CD4-positive, alpha-beta T cell (primary cell): ENCODE measurements at places on chromosomes 1 and 21.

DNA sequence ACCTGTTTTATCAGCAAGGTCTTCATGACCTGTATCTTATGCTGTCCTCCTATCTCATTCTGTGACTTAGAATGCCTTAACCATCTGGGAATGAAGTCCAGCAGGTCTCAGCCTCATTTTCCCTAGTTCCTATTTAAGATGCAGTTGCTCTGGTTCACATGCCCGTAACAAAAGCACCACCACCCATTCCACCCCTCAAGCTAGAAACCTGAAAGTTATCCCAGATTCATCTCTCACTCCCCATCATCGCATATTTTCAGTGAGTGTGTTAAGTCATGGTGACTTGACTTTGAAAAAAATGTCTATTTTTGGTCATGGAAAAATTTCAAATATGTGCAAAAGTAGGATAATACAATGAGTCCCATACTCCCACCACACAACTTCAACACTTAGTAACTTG, 11.7 kb downstream of the HMGN2 start:
- H3K27me3 ChIP-seq: no peaks in the 10 kb centered on the region
- no peak for DNase-seq
- no peaks in the 10 kb centered on the region for H3K4me1 ChIP-seq
- H3K4me3 ChIP-seq: no peak overlapping the region

DNA sequence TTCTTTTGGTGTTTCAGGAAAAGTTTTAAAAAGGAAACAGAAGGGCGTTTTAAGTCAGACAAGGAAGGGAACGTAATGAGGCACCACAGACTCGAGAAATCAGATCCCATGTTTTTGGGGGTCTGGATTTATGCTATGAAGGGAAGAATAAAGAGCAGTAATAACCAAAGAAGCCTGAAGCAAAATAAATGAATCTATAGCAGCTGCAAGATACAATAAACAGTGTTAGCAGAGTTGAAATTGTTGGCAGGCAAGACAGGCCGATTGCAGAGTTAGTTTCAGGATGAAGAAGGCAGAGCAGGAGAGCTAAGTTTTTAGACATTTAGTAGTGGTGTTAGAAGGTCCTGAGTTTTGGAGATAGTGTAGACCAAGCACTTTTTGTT, 425 bp downstream of the DDR2 start:
- no peaks in the 10 kb centered on the region for H3K27me3 ChIP-seq
- H3K27ac ChIP-seq: no peak overlapping the region
- no peak overlapping the region for H3K4me3 ChIP-seq

GRCh38 chr21:42925114-42925926, at the start of gene ERVH48-1:
Gene ERVH48-1 (minus strand): TSS chr21:42925630. CDS start chr21:42919006, 6,624 bp downstream.
- no peak within 1 kb of the TSS for H3K4me3 ChIP-seq
- no peaks in the 10 kb centered on the region for H3K27me3 ChIP-seq
- no peak for DNase-seq
- peaks cover 18% of the 10 kb centered on the region for H3K4me1 ChIP-seq

- H3K4me3 ChIP-seq: no peak overlapping the region
- H3K36me3 ChIP-seq: no peaks in the 10 kb centered on the region
- peaks cover 18% of the 10 kb centered on the region for H3K27me3 ChIP-seq
- DNase-seq: no peak
These were observed 7.4 kb downstream of the DSCAM start for GRCh38 chr21:40839521-40839920.

GRCh38 chr21:25837533-25838265, 102.9 kb downstream of the GABPA start:
- no peak for DNase-seq
- H3K27ac ChIP-seq: no peak overlapping the region
- no peak overlapping the region for H3K4me3 ChIP-seq
- no peaks in the 10 kb centered on the region for H3K36me3 ChIP-seq

- no peak overlapping the region for H3K27ac ChIP-seq
- no peaks in the 10 kb centered on the region for H3K36me3 ChIP-seq
- no peaks in the 10 kb centered on the region for H3K27me3 ChIP-seq
- no peak for DNase-seq
- H3K4me3 ChIP-seq: no peak overlapping the region
- H3K4me1 ChIP-seq: no peaks in the 10 kb centered on the region
These were observed 7.4 kb upstream of the CTBS start for GRCh38 chr1:84581648-84582047.

GRCh38 chr1:198175423-198176170, 18.8 kb downstream of the NEK7 start:
- H3K27ac ChIP-seq: peak overlapping the region; percentile 46
- no peak overlapping the region for H3K4me3 ChIP-seq
- no peak for DNase-seq
- H3K27me3 ChIP-seq: no peaks in the 10 kb centered on the region
- peaks cover 37% of the 10 kb centered on the region for H3K4me1 ChIP-seq
- H3K36me3 ChIP-seq: no peaks in the 10 kb centered on the region

DNA sequence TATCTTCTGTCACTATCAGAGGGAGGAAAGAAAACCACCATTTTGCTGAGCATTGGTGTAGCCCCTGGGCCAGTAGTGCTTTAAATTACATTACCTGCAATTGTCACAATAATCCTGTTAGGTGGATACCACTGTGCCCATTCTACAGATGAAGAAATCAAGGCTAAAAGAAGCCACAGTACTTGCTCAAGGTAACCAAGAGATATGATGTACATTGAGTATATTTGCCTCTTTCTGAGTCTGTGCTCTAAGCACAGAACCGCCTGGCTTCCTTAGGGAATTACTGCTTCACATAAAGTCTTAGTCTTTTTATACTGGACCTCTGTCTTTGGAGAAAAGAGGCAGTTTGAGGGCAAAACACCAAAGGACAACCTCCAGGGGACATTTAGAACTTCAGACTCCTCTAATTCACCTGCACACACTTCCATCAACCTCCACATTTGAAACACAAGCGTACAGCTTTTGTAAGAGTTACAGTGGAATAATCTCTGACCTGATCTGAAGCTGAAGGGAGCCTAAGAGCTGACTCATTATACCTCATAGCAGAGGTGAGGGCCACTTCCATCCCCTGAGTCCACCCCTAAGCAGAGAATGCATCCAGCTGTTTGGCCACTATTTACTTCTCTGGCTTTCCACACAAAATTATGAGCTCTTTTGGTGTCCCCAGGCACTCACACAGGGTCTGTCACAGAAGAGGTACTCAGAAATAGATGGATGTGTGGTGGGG, 61.8 kb downstream of the PLPP3 start:
- no peaks in the 10 kb centered on the region for H3K4me1 ChIP-seq
- H3K4me3 ChIP-seq: no peak overlapping the region
- peaks cover 3% of the 10 kb centered on the region for H3K27me3 ChIP-seq
- no peaks in the 10 kb centered on the region for H3K36me3 ChIP-seq

DNA sequence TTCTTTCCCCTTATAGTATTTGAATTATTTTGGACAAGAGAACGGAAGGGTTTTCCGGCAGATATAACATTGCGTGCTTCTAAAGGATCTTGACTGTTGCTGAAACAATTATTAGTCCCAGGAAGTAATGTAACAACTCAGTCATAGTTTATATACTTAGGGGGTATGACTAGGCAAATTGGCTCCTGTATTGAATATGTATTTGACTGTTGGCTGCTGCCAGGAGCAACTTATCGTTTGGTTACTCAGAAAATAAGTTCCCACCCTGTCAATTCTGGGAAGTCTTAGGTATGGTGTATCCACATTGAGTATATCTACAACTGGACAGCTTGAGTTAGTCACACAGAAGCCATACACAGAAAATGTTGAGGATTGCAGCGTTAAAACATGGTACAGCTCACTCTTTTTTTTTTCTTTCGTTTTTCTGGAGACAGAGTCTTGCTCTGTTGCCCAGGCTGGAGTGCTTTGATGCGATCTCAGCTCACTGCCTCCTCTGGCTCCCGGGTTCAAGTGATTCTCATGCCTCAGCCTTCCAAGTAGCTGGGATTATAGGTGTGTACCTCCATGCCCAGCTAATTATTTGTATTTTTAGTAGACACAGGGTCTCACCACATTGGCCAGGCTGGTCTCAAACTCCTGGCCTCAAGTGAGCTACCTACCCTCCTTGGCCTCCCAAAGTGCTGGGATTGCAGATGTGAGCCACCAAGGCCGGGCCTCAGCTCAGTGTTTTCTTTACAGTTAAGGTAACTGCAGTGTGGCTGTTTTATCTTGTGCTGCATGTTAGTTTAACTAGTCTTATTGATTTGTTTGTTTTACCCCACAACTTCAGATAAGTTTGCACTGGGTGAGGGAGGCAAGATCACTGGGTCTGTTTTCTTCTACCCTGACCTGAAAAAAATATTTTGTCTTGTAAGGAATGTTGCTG, 10.2 kb downstream of the SMAP2 start:
- H3K36me3 ChIP-seq: peaks cover 28% of the 10 kb centered on the region
- no peak for DNase-seq
- H3K4me1 ChIP-seq: peaks cover 84% of the 10 kb centered on the region
- no peaks in the 10 kb centered on the region for H3K27me3 ChIP-seq
- H3K27ac ChIP-seq: peak overlapping the region; percentile 92

- no peaks in the 10 kb centered on the region for H3K4me1 ChIP-seq
- no peaks in the 10 kb centered on the region for H3K36me3 ChIP-seq
- no peak overlapping the region for H3K27ac ChIP-seq
- no peak for DNase-seq
- no peak overlapping the region for H3K4me3 ChIP-seq
These were observed 100.3 kb downstream of the CACNA1E start for GRCh38 chr1:181583598-181583997.

- peak overlapping the region; percentile 83 for H3K4me3 ChIP-seq
- peak overlapping the region; percentile 97 for H3K27ac ChIP-seq
These were observed 1.5 kb downstream of the TNFRSF25 start for GRCh38 chr1:6464514-6464836.

- H3K36me3 ChIP-seq: no peaks in the 10 kb centered on the region
- H3K27me3 ChIP-seq: no peaks in the 10 kb centered on the region
- H3K4me3 ChIP-seq: peak overlapping the region; percentile 25
- H3K27ac ChIP-seq: peak overlapping the region; percentile 21
These were observed 29.4 kb upstream of the PPP2R5A start for GRCh38 chr1:212255705-212256307.

GRCh38 chr1:193486671-193487229, 300.3 kb upstream of the B3GALT2 start:
- H3K36me3 ChIP-seq: no peaks in the 10 kb centered on the region
- DNase-seq: peak; percentile 17

GRCh38 chr1:20982316-20982715, 194.4 kb downstream of the EIF4G3 start:
- no peaks in the 10 kb centered on the region for H3K4me1 ChIP-seq
- no peak overlapping the region for H3K4me3 ChIP-seq
- no peak for DNase-seq
- H3K27me3 ChIP-seq: no peaks in the 10 kb centered on the region

DNA sequence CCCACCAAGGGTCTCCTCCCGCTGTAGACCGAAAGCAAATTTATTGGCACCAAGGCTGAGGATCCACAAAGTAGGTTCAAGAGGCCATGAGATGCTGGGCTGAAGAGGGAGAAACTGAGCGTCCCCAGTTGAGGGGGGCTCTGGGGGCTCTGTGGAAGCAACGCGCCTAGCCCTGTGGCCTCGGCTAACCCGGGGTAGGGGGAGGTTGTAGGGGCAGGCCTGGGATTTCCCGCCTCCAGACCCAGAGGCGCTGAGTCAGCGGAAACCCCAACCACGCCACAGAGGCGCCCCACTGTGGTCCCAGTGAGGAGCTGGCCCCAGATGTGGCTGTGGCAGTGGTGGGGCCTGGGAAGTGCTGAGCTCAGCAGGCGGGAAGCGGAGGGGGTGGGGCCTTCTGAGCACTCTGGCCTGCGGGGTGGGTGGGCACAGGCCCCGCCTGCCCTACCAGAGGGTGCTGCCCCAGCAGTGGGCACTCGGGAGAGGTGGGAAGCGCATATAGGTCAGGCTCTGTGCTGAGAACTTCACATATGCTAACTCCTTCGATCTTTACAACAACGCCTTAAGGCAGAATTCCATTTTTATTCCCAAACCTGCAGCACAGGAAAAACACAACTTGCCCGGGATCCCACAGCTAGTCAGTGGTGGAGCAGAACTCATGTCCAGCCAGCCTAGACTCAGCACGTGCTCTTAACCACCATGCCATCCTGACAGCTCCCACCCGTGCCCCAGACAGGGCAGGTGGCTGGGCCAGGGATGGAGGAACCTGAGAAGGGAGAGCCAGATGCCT, 1.5 kb upstream of the COL16A1 start:
- peaks cover 30% of the 10 kb centered on the region for H3K4me1 ChIP-seq
- peaks cover 26% of the 10 kb centered on the region for H3K27me3 ChIP-seq
- no peak overlapping the region for H3K4me3 ChIP-seq
- peak; percentile 32 for DNase-seq

DNA sequence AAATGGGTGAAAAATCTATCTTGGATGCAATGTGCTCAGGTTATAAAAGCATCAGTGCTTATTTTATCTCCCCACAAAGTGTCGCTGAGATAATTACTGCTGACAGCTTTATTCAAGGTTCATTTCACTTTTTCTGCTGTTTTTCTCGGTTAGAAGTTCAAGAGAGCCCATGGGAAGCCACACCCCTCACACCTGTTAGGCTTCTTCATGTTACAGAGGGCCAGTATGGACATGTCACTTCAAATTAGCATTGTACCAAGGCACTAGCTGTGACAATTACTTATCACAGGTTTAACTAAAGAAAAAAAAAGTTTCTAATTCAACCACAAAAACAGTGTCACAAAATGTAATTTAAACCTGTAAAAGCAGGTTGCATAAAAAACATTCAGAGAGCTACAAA, 187.3 kb upstream of the DMRTA2 start:
- peaks cover 3% of the 10 kb centered on the region for H3K36me3 ChIP-seq
- no peak overlapping the region for H3K4me3 ChIP-seq
- no peak for DNase-seq
- no peaks in the 10 kb centered on the region for H3K4me1 ChIP-seq
- no peak overlapping the region for H3K27ac ChIP-seq
- no peaks in the 10 kb centered on the region for H3K27me3 ChIP-seq

GRCh38 chr21:31235671-31236450, 108.2 kb downstream of the TIAM1 start:
- no peak overlapping the region for H3K4me3 ChIP-seq
- H3K27me3 ChIP-seq: no peaks in the 10 kb centered on the region
- no peaks in the 10 kb centered on the region for H3K36me3 ChIP-seq
- H3K4me1 ChIP-seq: peaks cover 2% of the 10 kb centered on the region
- H3K27ac ChIP-seq: no peak overlapping the region

GRCh38 chr1:64112281-64112680, 91.1 kb upstream of the UBE2U start:
- H3K27ac ChIP-seq: no peak overlapping the region
- H3K4me3 ChIP-seq: no peak overlapping the region
- peaks cover 3% of the 10 kb centered on the region for H3K27me3 ChIP-seq
- H3K4me1 ChIP-seq: no peaks in the 10 kb centered on the region

GRCh38 chr1:210394281-210394821, 65.6 kb downstream of the HHAT start:
- H3K27ac ChIP-seq: no peak overlapping the region
- H3K4me3 ChIP-seq: no peak overlapping the region
- DNase-seq: no peak
